ENCODE measurements at places on chromosomes 4 and X.

DNA sequence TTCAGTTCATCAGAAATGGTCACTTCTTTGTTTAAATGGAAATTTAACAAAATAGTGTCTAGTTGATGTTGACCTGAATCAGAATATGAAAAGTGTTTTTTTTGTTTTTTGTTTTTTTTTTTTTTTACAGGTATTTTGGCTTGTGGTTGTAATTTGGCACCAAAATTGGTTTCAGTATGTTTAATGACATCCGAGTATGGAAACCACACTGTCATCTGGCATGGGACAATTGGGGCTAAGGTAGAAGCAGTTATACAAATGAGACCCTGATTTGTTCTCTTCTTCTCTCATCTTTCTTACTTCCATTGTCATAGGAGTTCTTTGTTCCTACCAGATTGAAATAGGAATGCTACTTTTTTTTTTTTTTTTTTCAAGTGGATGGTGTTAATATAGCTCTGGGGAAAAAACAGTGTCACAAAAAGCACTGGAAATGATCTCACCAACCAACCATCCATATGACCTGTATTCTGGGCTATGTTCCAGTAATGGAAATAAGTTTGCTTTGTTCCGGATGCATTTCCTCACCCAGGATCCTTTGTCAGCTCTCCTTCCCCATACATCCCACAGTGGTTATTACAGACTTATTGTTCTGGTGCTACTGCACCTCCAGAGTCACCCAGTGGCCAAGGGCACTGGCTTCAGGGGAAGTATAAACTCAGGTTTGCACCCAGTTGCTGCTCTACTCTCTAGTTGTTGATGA lies 95.8 kb downstream of the ATXN3L start:
- DNase-seq: no peak

GRCh38 chr4:109559625-109559982 lies 442 bp upstream of the MCUB start:
- peak; percentile 63 for DNase-seq

DNA sequence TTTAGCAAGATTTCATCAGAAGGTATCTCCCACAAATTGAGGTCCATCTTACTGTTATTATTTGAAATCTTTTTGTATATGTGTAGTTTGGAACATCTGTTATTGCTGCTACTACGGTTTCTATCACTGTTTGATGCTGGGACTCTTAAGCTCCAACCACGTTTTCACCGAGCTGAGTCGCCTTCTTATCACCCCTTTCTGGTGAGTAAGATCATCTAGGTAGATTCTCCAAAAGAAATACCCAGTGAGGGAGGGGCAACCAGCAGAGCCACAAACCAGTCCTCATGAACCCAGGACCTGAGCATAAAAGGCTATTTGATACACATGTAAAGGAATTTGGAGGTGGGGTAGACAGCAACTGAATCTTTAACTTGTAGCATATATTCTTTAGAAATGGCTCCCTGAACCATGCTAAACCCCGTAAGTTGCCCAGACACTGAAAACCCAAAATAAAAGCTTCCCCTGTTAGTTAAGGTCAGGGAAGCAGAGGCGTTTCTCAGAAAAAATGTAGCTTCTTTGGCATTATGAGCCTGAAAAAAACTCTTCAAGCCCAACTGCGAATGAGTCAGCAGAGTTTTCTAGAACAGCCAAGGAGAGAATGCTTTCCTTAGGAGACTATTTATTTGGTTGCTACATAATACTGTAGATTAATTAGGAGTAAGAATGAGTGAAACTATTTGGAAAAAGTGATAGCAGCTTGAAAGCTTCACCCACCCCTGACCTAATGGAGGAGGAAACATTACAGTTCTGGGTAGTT lies 53.8 kb upstream of the ATXN3L start:
- DNase-seq: no peak

DNA sequence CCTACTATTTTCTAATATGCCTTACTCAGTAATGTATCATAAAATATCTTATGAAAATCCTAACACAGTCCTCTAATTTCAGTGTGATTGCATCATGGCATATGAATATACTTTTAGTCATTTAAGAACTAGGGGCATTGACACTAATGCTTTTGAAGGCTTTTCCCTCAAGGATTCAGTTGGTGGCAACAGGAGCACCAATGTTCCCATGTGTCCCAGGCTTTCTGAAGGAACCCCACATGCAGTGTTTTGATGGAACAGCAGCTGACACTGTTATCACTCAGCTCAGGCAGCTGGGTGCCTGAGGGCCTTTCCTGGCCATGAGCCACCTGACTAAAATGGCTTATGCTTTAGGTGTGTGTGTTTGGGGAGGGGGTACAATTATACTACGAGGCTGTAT lies 348.3 kb downstream of the ARHGAP24 start:
- no peak for DNase-seq

DNA sequence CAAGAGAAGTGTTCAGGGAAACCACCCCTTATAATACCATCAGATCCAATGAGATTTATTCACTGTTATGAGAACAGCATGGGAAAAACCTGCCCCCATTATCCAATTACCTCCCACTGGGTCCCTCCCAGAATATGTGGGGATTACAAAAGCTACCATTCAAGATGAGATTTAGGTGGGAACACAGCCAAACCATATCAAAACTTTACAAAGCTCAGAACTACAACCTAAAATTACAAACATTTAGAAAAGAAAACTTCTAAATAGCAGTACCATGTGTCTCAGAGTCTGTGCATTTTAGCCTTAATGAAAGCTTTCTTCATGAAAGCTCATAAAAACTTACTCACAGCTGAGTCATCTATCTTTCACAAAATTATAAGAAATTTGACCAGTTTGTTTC lies 1442.8 kb upstream of the PCDH7 start:
- no peak for DNase-seq

DNA sequence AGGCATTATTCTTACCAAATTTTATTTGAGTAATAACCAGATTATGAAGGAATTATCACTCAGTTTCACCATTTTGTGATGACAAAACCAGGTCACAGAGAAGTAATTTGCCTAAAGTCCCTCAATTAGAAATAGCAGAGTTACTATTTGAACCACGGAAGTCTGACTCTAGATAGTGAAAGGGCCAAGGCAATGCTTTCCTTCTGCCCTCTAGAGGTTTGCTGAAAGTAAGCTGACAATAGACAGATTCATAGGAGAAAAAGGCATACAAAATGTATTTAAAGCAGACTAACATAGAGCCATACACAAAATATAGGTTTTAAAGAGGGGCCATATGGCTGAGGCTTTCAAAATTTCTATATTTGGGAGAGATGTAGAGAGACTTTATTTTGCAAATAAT lies 43.1 kb downstream of the CXXC4 start:
- no peak for DNase-seq

DNA sequence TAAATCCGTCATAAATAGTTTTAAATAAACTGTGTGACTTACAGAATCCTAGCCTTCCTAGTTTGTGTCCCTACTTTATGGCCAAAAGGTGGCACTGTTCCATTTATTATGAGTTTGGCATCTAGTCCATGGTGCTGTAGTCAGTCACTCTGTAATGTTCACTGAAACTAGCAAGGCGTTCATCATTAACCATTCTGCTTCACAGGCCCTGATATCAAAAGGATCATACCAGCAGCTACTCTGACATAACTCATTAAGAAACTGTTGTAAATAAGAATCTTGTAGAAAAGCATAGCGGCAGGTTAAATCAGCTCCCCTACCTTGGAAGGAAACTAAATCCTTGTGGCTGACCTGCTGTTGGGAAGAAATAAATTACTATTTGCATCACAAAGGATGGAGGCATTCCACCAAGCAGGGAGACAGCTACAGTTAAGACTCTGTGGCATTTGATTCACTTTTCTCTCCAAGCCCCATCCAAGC lies 919.6 kb upstream of the DIAPH2 start:
- DNase-seq: no peak

Data from WTC11 (cell line).